ENCODE measurements at places on chromosomes 7 and 10. TPM values are rescaled to one million over a fixed set of nuclear protein-coding genes. Genes with fewer than 3 reads are reported as not detected.

Gene ZPBP
- total RNA-seq: not detected

GRCh38 chr10:4279655-4280054 is 494.6 kb upstream of the KLF6 start:
- no peak for DNase-seq

- DNase-seq: no peak
These were observed 80.5 kb downstream of the CCNY start for GRCh38 chr10:35416619-35417312.

GRCh38 chr10:686155-686931 is 3.1 kb downstream of the DIP2C start:
- no peak for DNase-seq

- no peak for DNase-seq
These were observed 60.3 kb upstream of the ABLIM1 start for GRCh38 chr10:114718374-114718773.

GRCh38 chr7:11648980-11649379 is 183.0 kb downstream of the THSD7A start:
- no peak for DNase-seq

- no peak for DNase-seq
These were observed 56.4 kb upstream of the NPS start for GRCh38 chr10:127492607-127493250.

- no peak for DNase-seq
These were observed 11.3 kb downstream of the ASB13 start for GRCh38 chr10:5655121-5655520.

DNA sequence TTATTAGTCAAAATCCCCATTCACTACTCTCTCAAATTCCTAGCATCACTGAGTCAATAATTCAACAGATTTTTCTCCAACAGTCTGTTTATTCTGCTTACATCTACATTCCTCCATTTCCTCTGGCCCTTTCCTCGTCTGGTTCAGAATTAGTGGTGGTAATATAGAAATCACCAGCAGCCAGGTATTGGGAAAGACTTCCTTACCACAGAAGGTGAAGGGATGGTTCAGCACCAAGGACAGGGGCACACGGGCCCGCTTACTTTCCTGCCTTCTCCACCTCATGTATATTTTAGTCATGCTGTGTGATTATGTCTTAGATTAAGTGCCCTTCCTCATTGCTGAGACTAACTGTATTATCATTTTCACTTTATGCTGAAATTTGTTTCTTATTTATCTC is 70.4 kb upstream of the APBB1IP start:
- no peak for DNase-seq

- no peak for DNase-seq
These were observed 481.0 kb downstream of the GALNT17 start for GRCh38 chr7:71612911-71613310.
